Esophagus squamous epithelium (tissue), 5 donors: ENCODE measurements at places on chromosomes 5 and 9.
A peak's percentile ranks its signal among the peaks of the same experiment; 100 is the strongest.

DNA sequence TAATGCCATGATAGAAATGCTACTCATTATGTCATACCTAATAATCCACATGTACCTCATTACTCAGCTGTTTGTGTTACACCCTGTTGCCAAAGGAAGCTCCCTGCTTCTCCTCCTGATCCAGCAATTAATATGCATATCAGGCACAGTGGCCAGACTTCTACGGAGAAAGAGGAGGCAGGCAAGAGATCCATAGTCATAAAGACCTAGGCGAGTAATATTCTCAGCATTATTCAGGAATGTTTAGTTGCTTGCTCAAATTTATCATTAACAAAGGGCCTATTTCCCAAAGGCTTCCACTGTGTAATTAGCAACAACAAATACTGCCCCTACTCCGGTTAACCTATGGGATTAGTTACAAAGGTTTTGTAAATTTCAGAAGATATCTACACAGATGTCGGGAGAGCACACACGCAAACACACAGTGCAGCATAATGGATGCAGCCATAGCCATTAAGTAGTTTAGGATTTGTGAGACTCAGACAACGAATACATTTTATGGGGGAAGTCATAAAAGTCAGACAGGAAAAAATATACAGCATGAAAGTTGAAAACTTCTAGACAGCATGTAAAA is 192.6 kb downstream of the EFNA5 start:
- no peak for DNase-seq

GRCh38 chr5:160175438-160176218 is 53.7 kb upstream of the FABP6 start:
- DNase-seq = no peak

DNA sequence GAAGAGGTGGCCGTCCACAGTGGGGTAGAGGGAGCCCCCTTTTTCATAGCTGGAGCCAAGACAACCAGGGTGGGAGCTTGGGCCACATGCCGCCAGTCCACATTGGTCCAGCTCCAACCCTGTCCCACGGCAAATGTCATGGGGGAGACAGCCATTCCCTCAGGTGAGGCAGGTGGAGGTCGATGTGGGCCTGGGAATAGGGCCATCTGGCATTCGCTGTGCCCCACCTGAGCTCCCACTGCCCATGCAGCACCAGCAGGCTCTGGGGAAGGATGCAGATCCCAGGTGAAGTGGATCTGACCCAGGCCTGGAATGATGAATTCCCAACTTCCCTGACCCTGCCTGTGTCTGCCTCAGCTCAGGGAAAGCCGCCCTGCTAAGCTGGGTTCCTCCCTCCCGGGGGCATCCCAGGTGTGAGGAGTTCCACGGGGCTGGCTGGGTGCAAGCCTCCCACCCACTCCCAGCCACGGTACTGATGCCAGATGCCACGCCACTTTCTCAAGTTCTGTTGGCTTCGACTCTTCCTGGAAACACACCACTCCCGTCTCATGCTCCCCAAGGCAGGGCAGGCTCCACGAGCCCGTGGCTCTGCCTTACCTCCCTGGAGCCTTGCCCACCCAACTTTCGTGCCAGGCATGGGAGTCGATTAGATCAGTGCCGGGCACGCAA is 25.2 kb upstream of the FCN2 start:
- DNase-seq = no peak

DNA sequence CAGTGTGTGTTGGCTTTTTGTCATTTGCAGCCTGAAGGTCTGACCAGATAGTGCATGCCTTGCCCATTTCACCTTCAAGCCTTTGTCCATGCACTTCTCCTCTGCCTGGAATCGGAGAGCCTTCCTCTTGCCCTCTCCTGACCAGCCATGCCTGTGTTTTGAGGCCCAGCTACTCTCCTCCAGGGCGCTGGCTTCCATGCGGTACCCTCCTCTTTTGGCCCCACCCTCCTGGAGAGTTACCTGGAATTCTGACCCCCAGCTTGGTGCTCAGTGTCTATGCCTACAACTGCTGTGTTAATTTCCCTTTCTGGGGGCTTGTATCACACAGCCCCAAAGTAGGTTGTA is 52.5 kb downstream of the CXXC5 start:
- DNase-seq = no peak

DNA sequence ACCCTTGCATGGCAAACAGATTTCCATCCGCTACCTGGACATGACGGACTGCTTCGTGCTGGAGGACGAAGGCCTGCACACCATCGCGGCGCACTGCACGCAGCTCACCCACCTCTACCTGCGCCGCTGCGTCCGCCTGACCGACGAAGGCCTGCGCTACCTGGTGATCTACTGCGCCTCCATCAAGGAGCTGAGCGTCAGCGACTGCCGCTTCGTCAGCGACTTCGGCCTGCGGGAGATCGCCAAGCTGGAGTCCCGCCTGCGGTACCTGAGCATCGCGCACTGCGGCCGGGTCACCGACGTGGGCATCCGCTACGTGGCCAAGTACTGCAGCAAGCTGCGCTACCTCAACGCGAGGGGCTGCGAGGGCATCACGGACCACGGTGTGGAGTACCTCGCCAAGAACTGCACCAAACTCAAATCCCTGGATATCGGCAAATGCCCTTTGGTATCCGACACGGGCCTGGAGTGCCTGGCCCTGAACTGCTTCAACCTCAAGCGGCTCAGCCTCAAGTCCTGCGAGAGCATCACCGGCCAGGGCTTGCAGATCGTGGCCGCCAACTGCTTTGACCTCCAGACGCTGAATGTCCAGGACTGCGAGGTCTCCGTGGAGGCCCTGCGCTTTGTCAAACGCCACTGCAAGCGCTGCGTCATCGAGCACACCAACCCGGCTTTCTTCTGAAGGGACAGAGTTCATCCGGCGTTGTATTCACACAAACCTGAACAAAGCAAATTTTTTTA is 242.9 kb downstream of the MARCHF11 start:
- no peak for DNase-seq

GRCh38 chr5:95984287-95984938 is 22.8 kb upstream of the ELL2 start:
- no peak for DNase-seq

- peak; percentile 71 for DNase-seq
These were observed at the start of gene ZER1 for GRCh38 chr9:128771745-128772519. Gene ZER1 (minus strand): TSS chr9:128771927. CDS start chr9:128755565, 16,362 bp downstream.

DNA sequence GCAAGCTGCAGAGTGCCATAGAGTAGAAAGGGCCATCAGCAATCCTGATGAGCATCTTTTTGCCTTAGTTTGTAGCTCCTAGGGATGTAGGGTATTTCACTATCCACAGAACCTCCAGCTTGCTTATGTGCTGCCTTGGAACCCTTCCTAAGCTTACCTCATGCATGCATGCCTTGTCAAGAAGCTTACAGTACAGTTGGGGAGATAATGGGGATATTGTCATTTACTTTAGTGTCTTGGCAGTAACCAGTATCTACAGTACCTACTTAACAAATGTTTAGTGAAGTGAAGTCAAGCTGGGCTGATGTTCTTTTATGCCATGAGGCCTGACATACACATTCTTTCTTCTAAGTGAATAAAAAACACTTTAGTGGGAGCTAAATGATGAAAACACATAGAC is 164.6 kb upstream of the PPP1R2B start:
- DNase-seq = no peak

GRCh38 chr9:5453673-5454072 is 3.3 kb downstream of the CD274 start:
- no peak for DNase-seq

GRCh38 chr9:115808108-115808507 is 345.5 kb upstream of the PAPPA start:
- no peak for DNase-seq

DNA sequence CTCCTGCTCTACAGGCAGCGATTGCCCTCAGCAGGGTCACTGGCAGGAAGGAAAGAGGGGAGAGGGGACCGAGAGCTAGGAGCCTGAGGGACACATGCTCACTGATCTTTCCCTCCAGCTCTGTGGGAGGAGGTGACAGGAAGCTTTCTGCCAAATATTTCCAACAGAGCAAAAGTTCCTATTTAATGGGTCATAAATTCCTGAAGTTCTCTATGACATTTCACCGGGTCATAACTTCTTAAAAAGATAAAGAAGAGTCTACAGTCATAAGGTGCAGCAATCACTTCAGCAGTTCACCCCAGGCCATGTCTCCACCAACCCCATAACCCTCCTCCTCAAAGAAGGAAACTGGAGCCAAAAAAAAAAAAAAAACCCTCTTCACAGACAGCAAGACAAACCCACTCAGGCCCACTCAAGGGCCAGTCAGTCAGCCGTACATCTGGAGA is 481.1 kb downstream of the NR2F1-AS1 start:
- DNase-seq = no peak

GRCh38 chr5:2223303-2223702 is 340.6 kb upstream of the IRX4 start:
- no peak for DNase-seq

GRCh38 chr9:105414947-105415661 is 32.7 kb upstream of the FSD1L start:
- no peak for DNase-seq
